Activated T-cell treated with anti-CD3 and anti-CD28 coated beads, Interleukin-2, amount 50 U/mL, for 24 hours (primary cell): ENCODE measurements at places on chromosomes 7 and 10.

- no peak for DNase-seq
These were observed 27.3 kb upstream of the AFAP1L2 start for GRCh38 chr10:114431414-114432135.

DNA sequence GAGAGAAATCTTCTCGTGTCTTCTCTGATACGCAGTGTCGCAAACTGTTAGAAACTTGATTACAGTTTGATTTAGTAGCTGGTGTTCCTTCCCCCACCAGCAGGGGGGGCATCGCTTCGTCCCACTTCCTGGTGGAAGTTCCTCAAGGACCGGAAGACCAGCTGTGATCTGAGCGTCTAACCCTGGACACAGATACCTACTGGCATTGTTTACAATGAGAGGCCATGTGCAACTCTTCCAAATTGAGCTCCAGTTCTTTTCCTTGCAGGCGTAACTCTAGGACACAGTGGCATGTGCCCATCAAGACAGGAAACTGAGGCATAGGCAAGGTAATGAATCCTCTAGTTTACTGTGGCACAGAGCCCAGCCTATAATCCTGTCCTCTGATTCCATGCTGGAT is 219.0 kb downstream of the CCDC3 start:
- peak; percentile 60 for DNase-seq

DNA sequence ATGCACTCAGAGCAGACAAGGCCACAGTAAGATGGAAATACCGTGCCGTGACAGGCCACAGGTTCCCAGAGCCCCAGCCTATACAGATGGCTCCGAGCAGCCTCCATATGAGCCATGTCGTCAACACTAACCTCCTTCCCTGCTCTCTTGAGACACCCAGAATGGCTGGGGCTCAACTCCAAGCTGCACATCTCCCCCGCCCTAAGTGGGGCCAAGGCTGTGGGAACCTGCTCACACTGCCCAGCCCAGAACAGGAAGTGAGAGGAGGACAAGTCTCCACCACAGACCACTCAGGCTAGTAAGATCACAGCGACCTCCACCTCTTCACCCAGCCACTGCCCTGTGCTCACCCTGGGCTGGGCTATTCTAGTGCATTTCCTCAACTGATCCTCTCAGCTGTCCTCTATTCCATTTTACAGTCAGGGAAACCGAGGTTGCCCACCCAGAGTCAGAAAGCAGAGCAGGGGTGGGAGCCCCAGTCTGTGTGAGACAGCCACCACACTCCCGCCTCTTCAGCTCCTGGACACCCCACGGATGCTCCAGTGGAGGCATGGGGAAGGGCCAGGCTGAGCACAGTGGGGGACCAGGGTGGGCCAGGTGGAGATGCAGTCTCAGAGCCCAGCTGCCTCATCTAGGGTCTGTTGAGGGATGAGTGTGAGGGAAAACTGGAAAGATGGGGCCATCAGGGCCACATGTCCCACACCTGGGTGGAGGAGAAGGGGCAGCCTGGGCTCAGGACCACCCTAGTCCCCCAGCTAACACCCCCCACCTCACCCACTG is 11.6 kb downstream of the GRID1 start:
- no peak for DNase-seq

DNA sequence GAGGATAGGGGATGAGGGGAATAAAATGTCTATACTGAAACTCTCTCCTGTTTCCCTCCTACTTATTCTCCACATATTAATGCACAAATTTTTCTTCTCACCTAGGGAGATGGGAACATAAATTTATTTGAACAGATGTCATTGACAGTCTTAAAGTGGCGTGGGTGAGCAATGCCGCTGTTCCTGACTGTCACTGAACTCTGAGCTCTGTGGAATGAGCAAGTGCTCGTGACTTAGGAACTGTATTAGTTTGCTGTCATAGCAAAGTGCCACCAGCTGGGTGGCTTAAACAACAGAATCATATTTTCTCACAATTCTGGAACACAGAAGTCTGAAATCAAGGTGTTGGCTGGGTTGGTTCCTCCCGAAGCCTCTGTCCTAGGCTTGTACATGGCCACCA is 29.1 kb downstream of the INPP5F start:
- DNase-seq: no peak

- DNase-seq: no peak
These were observed 14.8 kb downstream of the OGDHL start for GRCh38 chr10:49747303-49747646.

GRCh38 chr7:111568419-111568818 is 6.1 kb upstream of the IMMP2L start:
- no peak for DNase-seq

DNA sequence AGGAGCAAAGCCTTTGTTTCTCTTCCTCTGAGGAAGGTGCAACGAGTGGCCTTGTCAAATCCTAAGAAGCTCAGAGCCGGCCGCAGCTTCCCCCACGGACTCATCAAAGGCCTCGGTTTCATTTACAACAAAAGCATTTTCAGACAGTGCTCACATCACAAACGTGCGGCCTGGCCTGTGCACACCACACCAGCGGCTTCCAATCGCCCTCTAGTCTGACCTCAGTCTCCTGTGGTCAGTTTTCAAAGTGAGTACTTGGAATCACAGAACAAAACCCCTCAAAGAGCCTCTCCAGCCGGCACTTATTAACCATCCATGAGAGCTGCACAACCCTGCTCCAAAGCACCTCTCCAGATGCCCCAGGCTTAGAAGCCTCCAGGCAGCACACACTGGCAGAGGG is 3.3 kb downstream of the RADIL start:
- DNase-seq: no peak

GRCh38 chr7:150377635-150378034 is 1.5 kb upstream of the ZNF775 start:
- DNase-seq: no peak

DNA sequence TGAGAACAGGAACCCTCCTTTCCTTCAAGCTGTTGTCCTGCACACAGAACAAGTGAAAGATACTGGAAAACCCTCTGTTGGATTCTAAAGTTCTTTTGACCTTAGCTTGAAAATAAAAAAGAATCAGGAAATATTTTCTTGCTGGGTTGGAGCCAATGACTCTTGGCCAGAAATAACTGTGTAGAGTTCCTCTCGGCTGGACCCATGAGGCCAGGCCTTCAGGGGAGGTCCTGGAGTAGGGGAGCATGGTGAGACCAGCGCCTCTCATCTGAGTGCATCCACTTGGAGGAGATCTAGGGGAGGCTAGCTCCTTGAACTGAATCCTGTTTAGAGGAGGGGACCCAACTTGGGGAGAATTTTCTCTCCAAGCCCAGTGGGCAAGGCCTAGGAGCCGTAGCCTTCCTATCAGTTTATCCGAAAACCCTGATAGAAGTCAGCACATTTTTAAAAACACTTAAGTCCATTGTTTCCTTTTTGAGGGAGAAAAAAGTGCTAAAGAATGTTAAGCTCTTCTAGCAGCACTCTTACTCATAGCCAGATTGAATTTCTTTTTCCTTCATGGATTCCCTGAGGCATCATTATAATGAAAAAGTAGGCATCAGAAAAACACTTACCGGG is 635.7 kb upstream of the ANKRD30A start:
- no peak for DNase-seq
